Erythroblast (primary cell): ENCODE measurements at places on chromosomes 1 and 21.

GRCh38 chr1:208058267-208058666 is 147.3 kb upstream of the CD34 start:
- DNase-seq = no peak

DNA sequence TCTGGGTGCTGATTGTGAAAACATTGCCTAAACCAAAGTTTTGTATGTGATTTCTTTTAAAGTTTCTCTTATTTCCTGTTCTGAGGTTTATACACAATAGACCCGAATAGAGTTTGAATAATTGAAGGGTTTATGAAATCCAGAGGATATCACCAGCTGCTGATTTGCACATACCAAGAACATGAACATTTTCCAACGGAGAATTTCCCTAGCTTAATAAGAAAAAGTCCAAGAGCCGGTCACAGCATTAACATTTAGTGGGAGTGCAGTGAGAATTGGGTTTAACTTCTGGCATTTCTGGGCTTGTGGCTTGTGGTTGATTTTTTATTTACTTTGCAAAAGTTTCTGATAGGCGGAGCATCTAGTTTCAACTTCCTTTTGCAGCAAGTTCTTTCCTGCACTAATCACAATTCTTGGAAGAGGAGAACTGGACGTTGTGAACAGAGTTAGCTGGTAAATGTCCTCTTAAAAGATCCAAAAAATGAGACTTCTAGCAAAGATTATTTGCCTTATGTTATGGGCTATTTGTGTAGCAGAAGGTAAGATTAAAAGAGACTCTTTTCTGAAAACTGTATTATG is at the start of gene CFH:
CFH (plus strand) TSS at position 407 of the 579 bp plus-strand sequence; CDS start at position 482, 75 bp downstream.
- no peak for DNase-seq

DNA sequence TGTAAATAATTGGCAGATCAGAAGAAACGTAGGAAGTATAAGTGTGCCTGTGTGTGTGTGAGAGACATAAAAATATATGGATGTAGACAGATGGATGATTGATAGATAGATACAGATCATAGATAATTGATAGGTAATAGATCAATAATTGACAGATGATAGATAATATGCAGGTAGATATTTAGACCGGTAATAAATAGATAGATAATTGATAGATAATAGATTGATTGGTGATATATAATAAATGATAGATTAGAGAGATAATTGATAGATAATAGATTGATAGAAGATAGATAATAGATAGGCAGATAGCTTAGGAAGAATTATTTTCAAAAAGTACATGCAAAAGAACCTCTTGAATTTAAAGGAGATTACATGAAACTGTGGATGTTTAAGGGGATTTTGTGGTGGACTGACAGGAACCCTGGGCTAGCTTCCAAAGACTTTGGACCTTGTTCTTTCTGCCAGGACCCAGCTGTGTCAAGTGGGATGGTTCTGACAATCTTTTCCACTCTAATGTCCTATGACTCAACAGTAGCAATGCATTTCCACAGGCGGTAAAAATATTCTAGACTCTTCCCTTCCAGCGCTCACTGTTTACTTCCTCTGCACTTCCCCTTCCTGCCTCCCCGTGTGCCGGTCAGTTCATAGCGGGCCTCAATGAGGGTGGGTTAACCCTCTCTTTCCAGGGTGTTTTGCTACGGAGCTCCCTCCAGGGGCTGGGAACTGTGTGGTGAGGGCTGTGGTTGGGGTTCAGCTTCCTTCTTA is 39.4 kb downstream of the KCNJ15 start:
- no peak for DNase-seq

DNA sequence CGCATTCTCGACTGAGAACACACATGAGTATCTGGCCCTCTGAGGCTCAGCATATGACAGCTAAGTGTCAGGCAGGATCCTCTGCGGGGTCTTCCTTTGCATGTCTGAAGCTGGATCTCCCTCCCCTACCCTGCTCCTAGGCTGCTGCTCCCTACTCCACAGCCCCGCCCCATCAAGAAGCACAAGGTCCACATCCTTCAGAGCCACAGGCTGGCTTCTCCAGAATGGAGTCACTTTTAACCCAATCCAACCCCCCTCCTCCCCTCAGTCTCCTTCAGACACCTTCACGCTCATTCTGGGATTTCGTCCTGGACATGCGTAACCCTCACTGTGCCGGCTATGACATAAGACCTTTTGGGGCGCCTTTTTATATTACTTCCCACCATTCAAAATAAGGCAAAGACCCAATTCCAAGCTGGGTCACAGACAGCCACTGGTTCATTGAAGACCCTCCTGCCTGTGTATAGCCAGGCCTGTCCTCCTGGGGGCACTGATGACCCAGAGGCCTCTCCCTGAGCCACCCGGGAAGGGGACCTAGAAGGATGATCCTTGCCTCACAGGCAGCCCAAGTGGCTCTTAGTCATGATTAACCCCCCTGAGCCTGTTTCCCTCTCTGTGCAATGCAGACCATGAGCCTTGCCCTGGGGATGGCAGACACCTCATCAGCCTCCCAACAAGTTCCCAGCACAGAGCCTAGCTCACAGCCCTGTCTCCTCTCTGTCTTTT is 4.7 kb downstream of the ADGRB2 start:
- no peak for DNase-seq

GRCh38 chr1:2639607-2640521 is 7.0 kb upstream of the MMEL1 start:
- DNase-seq = no peak

GRCh38 chr1:25563330-25564215 is 20.2 kb downstream of the LDLRAP1 start:
- DNase-seq = no peak

DNA sequence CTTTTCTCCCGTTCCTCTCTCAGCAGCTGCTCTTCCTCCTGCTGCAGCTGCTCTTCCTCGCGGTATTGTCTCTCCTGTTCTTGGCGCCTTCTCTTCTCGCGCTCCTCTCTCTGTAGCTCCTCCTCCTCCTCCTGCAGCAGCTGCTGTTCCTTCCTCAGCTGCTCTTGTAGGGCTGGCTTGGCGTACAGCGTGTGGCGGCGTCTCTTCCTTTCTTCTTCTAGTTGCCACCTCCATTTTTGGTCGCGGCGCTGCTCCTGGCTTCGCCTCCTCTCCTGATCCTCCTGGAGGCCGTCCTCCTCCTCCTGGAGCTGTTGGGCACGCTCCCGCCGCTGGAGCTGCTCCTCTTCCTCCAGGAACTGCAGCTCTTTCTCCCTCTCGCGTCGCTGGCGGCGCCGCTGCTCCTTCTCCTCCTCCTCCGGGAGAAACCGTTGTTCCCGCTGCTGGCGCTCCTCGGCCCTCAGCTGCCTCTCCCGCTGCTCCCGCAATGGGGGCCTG is 4.8 kb downstream of the TCHH start:
- no peak for DNase-seq

- DNase-seq = no peak
Measured at GRCh38 chr21:28345934-28346333, 646.7 kb downstream of the LTN1 start.

- DNase-seq = no peak
Measured at GRCh38 chr1:7824701-7825100, 28.2 kb downstream of the UTS2 start.

DNA sequence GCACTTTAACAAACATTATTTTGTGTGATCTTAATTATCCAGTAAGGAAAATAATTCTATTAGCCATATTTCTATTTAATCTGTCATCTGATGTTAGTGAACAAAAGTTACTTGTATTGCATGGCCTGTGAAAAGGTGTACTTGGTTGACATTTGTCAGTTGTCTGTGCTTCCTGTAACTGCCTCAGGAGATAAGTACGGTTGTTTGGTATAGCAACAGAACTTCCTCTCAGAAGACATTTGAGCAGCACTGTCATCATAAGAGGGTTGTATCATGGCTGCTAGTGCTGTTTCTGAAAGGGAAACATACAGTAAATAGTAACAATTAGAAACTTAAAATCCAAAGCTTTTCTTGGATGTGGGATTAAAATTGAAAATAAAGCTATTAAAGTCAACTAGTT is 3.4 kb downstream of the BLZF1 start:
- DNase-seq = peak; percentile 42

DNA sequence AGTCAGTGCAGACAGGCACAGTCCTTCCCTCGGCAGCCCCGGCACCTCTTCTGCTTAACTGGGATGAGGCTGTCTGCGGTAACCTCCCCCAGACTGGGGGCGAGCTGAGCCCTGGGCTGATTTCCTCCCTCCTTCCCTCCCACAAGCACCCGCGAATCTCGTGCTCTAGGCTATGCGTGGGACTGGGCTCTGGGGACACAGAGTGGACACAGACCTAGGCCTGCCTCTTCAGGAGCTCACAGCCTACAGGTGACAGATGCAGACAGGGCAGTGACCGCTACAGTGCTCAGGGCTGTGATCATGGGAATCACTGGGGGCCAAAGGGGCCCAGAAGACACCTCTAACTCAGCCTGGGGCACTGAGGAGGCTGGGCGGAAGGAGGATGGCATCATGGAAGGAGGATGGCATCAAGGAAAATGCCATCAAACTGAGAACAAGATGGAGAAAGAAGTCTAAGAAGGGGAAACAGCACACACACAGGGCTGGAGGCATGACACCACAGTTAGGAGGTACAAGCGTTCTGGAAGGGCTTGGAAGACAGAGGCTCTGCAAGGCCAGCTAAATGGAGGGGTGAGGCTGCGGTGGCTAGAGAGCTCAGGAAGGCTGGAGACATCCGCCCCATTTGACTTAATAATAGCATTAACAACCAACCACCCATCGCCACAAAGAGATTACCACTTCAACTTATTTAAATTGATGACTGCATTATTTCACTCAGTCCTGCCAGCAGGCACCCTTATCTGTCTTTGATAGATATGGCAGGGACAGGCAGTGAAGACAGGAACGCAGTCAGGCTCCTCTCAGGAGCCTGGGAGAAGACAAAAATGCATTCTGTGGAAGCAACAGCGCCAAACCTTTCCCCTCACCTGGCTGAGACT is 4.2 kb downstream of the TTC39A start:
- peak; percentile 51 for DNase-seq

- peak; percentile 6 for DNase-seq
Measured at GRCh38 chr1:164651351-164651951, 92.5 kb downstream of the PBX1 start.

DNA sequence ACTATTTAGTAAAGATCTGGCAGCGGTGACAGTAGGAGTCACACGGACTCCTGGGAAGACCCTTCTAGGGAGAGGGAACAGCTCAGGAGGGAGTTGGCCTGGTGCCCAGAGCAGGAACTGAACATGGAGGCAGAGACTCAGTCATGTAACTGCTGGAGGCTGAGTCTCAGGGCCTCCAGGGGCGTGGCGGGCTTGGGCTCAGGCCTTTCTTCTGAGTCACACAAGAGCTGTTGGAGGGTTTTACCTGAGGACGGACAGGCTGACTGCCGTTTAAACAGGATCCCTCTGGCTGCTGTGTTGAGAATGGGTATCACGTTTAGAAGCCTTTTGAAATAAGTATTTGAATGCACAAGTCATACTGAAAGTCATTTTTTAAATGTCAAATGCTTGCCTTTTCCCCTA is 7.2 kb upstream of the ETS2 start:
- DNase-seq = peak; percentile 3

GRCh38 chr21:35351434-35351833 is 302.3 kb upstream of the RUNX1 start:
- DNase-seq = no peak

- DNase-seq = no peak
Measured at GRCh38 chr1:168468042-168468809, 75.6 kb downstream of the XCL2 start.

- no peak for DNase-seq
Measured at GRCh38 chr1:87150143-87150542, 178.5 kb upstream of the LMO4 start.

GRCh38 chr1:232533328-232533727 is 96.6 kb downstream of the SIPA1L2 start:
- no peak for DNase-seq

GRCh38 chr1:93615582-93616150 is 66.0 kb downstream of the BCAR3 start:
- DNase-seq = no peak

GRCh38 chr21:45511007-45511406 is 31.2 kb downstream of the SLC19A1 start:
- no peak for DNase-seq

DNA sequence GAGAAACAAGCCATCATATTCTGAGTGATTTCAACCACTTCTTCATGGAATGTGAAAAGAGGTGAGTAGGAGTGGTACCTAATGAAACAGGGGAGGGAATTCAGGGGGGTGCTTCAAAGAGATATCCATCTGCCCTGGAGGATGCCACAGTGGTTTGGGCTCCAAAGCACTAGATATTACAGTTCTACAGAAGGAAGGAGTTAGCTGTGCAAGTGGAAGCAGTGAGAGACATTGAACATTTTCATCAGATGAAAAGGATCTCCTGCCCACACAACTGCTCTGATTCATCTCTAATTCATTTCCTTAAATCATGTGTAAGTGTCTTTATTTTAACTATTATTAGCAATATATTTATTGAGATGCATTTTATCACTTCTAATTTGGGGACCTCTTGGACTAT is 2.8 kb upstream of the RGS5 start:
- no peak for DNase-seq
